Mucosa of gallbladder (tissue), 1 donor: ENCODE measurements at places on chromosomes 13 and 19.

DNA sequence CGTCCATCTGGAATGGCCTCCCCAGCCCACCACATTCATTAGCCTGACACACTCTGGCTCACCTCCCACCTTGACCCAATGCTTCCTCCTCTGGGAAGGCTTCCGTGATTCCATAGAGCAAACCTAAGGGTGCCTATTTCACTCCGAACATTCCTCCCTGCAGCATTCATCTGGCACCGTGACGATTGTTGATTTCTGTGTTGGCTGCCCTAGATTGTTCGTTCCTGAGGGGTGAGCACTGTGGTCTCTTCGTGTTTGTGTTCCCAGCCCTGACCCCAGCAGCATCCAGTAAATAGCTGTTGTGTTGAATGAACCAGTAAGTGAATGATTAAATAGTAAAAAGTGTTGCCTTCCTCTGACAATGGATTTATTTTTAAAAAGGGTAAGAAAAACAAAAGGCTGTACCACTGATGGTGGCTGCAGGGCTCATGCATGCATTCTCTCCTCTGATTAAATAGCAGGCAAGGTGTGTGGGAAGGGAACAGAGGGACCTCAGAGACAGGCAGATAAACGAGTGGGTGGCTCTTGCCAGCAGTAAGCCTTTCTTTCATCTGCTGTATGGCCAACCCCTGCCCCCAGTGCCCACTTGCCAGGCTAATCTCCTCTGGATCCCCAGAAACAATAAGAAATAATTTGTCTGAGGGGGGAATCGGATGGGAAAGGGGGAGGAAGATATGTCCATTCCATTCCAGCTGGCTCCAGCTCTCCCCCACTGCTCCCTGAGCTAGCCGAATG is 48.4 kb upstream of the CACNA1A start:
- no peak for DNase-seq

GRCh38 chr19:51466723-51467122 is 8.5 kb upstream of the SIGLEC8 start:
- DNase-seq, result no peak

GRCh38 chr19:38389957-38390924 is 1.7 kb downstream of the SPRED3 start:
- no peak for DNase-seq

DNA sequence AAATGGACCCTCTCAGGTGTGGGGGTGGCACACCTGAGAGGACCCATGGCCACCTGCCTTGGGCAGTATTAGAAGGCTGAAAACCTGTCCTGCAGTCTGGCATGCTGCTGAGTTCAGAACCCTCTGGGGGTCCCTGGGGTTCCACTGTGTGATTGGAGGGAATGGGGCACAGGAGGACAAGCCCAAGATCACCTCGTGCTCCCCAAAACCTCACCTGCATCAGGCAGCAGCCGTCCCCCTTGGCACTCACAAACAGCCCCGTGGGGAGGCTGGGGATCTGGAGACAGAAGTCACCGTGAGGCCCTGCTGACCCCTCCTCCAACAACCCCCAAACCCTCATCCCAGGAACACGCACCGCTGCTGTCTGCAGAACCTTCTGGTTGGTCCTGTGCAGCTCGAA is 14.5 kb downstream of the F2RL3 start:
- DNase-seq, result no peak

DNA sequence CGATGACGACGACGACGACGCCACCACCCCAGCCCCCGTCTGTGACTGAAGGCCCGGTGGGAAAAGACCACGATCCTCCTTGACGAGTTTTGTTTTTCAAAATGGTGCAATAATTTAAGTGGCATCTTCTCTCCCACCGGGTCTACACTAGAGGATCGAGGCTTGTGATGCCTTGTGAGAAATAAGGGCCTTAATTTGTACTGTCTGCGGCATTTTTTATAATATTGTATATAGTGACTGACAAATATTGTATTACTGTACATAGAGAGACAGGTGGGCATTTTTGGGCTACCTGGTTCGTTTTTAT is 2.5 kb downstream of the KLF2 start:
- no peak for DNase-seq

DNA sequence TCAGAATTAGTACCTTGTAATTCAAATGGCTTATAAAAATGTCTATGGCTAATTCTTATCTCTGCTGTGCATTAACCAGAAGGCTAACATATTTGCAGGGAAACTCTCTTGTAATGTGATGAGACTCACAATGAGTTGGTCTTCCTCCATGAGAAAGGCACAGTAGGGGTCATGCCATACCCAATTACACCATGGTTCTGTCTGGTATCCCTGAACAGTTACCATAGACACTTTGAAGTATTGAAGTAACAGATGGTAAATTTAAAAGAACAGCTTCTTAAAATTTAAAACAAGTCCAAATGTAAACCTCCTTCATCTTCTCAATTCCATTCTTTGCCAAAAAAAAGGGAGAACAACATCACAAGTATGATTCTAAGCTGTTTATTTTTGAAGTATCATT is 22.6 kb upstream of the SLAIN1 start:
- DNase-seq, result no peak

GRCh38 chr13:26007261-26008125 is 44.3 kb downstream of the SHISA2 start:
- DNase-seq, result no peak

GRCh38 chr13:42258747-42259146 is 13.2 kb upstream of the AKAP11 start:
- DNase-seq, result no peak

GRCh38 chr13:29540799-29541198 is 54.7 kb downstream of the SLC7A1 start:
- no peak for DNase-seq

- DNase-seq, result no peak
These were observed 79.4 kb downstream of the TM9SF2 start for GRCh38 chr13:99580500-99581268.

GRCh38 chr19:5191091-5191490 is 149.5 kb downstream of the PTPRS start:
- DNase-seq, result no peak

DNA sequence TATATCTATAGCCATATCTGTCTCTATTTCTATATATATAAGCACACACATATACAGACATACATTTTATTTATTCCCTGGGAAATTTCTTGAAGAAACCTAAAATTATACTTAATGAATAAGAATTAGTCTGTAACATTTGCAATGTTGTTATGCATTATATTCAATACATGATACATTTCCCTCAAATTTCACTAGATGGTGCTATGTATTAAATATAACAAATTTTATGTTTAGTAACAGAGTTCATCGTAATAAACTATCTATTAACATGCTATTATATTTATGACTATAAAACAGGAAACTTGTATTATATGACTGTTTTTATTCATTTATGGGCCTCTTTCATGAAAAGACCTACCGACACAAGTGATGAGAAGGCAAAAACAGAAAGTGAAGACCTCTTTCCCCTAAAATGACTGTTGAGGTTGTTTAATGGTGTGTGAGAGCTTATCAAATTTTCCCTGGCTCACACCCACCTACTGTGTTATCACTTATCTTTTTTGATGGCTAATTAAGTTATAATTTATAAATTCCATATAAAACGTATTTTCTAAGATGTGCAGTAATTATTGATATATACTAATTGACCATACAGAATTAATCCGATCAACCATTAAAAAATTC is 881.9 kb downstream of the SLITRK6 start:
- DNase-seq, result no peak

GRCh38 chr13:42420304-42420703 is 148.4 kb downstream of the AKAP11 start:
- DNase-seq, result no peak

- DNase-seq, result no peak
These were observed 162.5 kb downstream of the KCTD12 start for GRCh38 chr13:76723551-76724232.
